NK-92 treated with Interleukin-12 subunit alpha and Interleukin-12 subunit beta, amount 100 ng/mL, for 24 hours (cell line): ENCODE measurements at places on chromosomes 16 and 17.
A peak's percentile ranks its signal among the peaks of the same experiment; 100 is the strongest.

DNA sequence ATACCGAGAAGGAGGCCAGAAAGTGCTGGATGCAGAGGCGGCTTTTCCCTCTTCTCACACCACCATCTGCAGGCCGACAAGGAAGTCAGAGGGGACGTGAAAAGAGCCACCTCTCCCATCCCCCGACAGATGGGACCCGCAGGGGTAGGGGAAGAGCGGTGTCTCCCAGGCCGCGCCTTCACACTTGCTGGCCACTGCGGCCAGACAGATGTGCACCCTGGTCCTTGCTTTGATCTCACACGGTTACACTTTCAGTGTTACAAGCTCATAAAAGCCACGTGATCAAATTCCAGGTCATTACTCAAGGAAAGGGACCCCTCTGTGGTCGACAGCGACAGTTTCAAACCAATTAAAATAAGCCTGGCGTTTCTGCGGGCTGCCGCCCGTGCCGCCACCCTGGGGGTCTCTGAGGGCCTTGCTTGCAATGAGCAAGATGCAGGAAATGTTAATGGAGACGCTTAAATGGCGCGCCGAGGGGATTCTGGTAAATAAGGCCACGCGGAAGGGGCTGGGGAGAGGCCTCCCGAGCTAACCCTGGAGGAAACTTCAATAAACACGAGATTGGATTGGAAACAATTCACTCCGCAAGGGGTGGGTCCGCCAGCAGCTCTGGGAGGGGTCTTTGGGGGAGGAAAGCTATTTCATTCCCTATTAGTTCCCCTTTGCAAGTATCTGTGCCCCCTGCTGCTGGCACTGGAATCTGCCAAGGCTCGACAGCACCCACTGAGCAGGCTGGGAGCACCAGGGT, 240.9 kb downstream of the ENGASE start:
- DNase-seq = no peak

DNA sequence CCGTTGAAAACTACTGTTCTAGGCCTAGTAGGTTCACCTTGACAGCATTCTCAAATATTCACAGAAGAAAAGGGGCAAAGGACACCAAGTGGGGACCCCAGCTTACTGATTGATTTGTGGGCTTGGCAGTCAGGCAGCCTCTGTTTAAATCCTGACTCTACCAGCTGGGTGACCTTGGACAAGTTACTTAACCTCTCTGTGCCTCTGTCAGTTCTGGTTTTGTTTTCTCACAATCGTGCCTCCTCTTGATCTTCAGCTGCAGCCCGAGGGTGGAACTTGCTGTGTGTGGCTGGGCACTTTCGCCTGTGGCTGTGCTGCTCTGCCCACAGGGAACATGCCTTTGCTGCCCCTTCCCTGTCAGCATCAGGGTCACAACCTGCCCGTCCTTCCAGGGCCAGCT, 17.8 kb downstream of the RAP1GAP2 start:
- peak; percentile 42 for DNase-seq

- no peak for DNase-seq
Observed at GRCh38 chr17:60159479-60159866, 9.7 kb downstream of the CA4 start.

GRCh38 chr16:51168755-51169154, 17.7 kb upstream of the SALL1 start:
- no peak for DNase-seq

- DNase-seq = no peak
Observed at GRCh38 chr17:40315678-40316570, 6.9 kb downstream of the RARA start.
